ENCODE measurements at places on chromosomes 11 and 22. TPM values are rescaled to one million over a fixed set of nuclear protein-coding genes. Genes with fewer than 3 reads are reported as not detected.
A peak's percentile ranks its signal among the peaks of the same experiment; 100 is the strongest.

- ATAC-seq: no peak
Measured at GRCh38 chr11:6298605-6299004, 21.7 kb downstream of the CAVIN3 start.

DNA sequence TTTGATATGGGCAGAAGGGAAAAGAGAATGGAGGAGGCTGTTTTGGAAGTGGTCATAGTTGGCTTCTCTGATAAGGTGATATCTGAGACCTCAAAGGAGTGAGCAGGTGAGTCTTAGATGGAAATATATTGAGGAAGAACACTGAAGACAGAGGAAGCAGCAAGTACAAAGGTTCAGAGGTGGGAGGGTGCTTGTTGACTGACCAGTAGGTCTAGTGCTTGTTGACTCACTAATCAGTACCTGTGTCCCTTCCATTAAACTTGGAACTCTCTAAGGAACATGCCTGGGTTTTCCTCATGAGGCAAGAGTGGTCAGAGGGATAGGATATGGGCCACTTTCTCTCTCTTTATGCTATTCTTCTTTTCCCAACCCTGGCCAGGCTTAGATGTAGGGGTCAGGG lies 25.6 kb upstream of the GLYATL1 start:
- no peak for ATAC-seq

- no peak for ATAC-seq
Measured at GRCh38 chr11:108135845-108136544, 14.6 kb downstream of the ACAT1 start.

- peak; percentile 93 for ATAC-seq
Measured at GRCh38 chr22:41848468-41848867, 15.6 kb downstream of the SREBF2 start.

Gene OR8I2
- not detected for total RNA-seq

Gene MPPED2
- 6.8 TPM for total RNA-seq

All from gastroesophageal sphincter (tissue), 4 donors.